ENCODE measurements at places on chromosomes 3 and 15.

- DNase-seq, result no peak
Measured at GRCh38 chr3:192215-192929, 4.2 kb upstream of the CHL1 start.

DNA sequence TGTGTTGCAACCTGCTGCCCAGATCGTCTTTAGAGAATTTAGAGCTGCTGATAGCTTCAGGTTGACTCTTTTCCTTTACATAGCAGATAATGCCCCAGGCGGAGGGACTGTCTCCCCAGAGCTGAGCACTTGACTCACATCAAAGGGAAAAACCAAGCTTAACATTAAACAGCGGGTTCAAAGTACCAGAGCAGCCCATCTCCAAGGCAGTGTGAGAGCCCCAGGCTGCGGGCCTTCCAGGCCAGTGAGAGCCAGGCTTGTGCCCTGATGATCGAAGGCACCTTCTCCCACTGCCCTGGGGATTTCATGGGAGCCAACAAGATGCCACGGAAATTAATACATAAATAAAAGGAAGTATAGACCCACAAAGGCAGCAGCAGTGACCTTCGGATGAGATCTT is 275.6 kb downstream of the XXYLT1 start:
- no peak for DNase-seq

GRCh38 chr3:159886050-159886449 is 102.6 kb upstream of the IL12A start:
- DNase-seq, result no peak

DNA sequence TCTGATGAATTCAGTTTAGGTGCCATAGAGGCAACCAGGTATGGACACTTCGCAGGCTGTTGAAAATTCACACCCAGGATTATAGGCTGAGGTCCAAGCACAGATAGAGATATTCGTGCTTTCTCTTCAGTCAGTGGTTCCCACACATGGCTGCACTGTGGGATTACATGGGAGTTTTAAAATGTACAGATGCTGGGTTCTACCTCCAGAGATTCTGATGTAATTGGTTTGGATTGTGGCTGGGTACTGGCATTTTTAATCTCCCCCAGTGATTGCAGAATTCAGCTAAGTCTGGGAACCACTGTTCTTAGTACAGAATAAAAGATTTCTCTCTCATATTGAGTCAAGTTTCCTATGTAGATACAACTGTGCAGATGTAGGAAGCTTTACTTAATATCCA is 91.6 kb downstream of the FOXB1 start:
- DNase-seq, result no peak

DNA sequence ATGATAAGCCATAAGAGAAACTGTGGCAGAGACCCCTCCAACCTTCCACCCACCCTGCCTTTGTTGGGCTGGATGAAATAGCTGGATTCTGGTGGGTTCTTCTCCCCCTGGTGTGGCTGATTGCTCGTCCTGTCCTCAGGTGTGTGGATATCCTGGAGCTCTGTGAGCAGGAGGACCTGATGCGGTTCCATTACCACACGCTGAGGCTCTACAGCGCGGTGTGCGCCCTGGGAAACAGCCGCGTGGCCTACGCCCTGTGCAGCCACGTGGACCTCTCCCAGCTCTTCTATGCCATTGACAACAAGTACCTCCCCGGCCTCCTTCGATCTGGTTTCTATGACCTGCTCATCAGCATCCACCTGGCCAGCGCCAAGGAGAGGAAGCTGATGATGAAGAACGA is 306.3 kb upstream of the CHRM5 start:
- DNase-seq, result no peak

- no peak for DNase-seq
Measured at GRCh38 chr3:127739347-127740135, 66.8 kb downstream of the ABTB1 start.

DNA sequence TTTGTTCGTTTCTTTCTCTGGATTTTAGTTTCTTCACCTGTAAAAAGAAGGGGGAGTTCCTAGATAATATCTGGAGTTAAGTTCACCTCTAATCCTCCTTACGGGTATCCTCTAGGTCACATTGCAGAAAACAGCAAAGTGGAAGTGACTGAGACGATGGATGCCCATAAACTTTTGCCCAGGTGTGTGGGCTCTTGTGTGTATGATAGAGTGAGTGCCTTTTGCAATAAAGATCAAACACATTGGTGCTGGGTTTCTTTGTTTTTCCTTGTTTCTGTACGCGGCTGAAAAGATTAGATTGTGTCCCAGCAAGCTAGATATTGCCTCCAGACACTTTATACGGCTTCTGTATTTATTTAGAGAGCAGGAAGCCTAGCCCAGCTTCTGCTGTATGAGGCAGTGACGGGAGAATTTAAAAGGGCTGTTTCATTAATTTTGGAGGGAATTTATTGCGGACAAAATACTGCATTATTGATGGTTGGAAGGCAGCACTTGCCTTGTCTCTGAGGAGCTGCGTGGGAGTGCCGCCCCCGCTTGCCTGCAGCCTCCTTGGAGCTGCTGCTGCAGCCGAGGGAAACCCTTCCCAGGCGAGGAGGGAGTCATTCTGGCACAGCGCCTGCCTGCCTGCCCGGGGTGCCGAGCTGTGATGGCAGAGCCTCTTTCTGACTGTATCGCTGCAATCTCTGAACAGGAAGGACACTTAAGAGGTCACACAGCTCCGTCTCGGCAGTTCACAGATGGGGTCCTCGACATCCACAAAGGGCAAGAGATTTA is 38.5 kb downstream of the PYDC2 start:
- DNase-seq, result no peak

GRCh38 chr3:105067361-105067760 is 299.3 kb upstream of the ALCAM start:
- no peak for DNase-seq

- no peak for DNase-seq
Measured at GRCh38 chr15:69909719-69910444, 187.8 kb downstream of the TLE3 start.
